ENCODE measurements at places on chromosomes 4 and X.
A peak's percentile ranks its signal among the peaks of the same experiment; 100 is the strongest.

GRCh38 chrX:154795016-154795415 is 10.3 kb downstream of the MPP1 start:
- no peak for DNase-seq

GRCh38 chr4:151652841-151653547 is 107.8 kb downstream of the GATB start:
- no peak for DNase-seq

DNA sequence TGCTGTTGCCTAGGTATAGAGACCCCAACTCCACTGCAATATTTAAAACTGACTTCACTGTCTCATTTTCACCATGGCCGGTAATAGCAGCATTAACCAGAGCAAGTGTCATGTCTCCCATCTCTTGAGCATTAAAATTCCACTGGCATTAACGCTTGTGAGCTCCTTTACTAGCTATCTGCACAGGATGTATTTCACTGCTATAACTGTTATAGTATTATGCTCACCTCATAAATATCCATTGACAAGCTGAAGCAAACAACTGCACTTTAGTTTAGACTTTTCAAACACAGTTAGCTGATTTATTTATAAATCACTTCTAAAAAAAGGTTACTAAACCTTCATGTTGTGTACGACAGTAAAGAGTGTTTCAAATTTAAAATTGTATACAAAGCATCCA is 157.8 kb downstream of the ANTXR2 start:
- DNase-seq: no peak

DNA sequence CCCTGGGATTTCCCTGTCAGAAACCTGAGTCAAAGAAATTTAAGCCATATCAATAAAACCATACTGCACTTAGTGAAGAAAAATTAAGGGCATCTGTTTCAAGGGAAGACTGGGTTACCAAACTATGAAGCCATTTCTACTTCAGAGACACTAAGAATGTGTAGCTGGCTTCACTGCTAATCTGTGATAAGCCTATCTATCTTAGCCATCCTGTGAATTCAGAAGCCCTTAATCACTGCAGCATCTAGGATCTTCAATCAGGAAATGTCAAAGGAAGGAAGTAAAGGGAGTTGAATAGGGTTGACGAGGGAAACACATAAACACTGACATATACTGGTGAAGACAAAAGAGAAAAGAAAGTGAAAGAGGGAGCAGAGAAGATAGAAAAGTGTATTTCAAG is 777.6 kb upstream of the DIAPH2 start:
- no peak for DNase-seq

- DNase-seq: no peak
These were observed 502.7 kb downstream of the PACRGL start for GRCh38 chr4:21202959-21203358.

GRCh38 chr4:70994387-70995099 is 1.1 kb downstream of the DCK start:
- no peak for DNase-seq

DNA sequence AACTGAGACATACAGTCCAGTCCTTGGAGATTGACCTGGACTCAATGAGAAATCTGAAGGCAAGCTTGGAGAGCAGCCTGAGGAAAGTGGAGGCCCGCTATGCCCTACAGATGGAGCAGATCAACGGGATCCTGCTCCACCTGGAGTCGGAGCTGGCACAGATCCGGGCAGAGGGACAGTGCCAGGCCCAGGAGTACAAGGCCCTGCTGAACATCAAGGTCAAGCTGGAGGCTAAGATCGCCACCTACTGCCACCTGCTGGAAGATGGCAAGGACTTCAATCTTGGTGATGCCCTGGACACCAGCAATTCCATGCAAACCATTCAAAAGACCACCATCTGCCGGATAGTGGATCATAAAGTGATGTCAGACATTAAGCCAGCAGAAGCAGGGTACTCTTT is 20.4 kb upstream of the FRMPD3 start:
- no peak for DNase-seq

GRCh38 chr4:150219841-150220240 is 141.6 kb downstream of the DCLK2 start:
- no peak for DNase-seq

- DNase-seq: no peak
These were observed 6.0 kb downstream of the WWC2 start for GRCh38 chr4:183105092-183105491.

GRCh38 chr4:88567591-88567990 is 24.7 kb upstream of the HERC3 start:
- DNase-seq: no peak

GRCh38 chrX:15948318-15948660 is 93.7 kb upstream of the AP1S2 start:
- no peak for DNase-seq

- no peak for DNase-seq
These were observed 179.1 kb upstream of the KLHL4 start for GRCh38 chrX:87338510-87338909.

- DNase-seq: no peak
These were observed 49.2 kb upstream of the PDK3 start for GRCh38 chrX:24415921-24416320.

GRCh38 chrX:111169141-111169540 is 73.2 kb downstream of the PAK3 start:
- no peak for DNase-seq

DNA sequence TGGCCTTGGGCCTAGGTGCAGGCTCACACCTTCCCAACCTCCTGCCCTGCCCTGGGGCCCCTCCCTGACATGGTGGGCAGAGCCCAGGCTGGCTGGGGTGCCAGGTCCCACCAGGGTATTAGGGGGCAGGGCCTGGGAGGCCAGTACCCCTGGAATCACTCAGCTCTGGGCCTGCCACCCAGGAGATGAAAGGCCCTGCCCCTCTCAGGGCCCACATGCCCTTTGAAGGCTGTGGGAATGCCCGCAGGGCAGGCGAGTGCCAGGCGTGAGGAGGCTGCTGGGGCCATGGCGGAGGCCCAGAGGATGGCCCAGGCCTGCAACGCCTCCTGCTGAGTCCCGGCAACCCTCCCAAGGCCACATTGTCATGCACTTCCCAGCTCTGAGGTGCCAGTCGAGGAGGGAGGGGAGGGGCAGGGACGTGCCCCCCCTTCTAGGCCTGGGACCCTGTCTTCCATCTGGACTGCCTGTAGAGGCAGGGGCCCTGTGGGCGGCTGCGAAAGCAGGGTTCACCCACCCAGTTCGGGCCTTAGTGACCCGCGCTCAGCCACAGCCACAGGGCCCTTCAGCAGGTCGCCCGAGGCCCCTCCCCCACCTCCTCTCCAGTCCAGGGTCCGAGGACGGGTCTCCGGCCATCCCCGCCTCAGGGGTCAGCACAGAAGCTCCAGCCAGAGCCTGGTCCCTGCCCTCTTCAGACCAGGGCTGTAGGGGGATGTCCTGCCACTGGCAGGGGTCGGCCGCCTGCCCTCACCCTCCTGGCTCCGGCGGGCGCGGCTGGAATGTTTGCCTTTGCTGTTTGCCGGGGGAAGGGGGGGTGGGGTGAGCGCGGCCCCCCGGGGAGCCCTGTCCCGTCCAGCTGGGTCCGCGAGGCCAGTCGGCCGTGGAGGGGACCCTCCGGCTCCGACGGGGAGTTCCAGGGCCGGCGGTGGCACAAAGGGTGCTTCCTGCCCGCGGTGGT is 26.7 kb upstream of the FGFR3 start:
- DNase-seq: no peak

- no peak for DNase-seq
These were observed 98.7 kb downstream of the KLHL34 start for GRCh38 chrX:21559417-21559816.

DNA sequence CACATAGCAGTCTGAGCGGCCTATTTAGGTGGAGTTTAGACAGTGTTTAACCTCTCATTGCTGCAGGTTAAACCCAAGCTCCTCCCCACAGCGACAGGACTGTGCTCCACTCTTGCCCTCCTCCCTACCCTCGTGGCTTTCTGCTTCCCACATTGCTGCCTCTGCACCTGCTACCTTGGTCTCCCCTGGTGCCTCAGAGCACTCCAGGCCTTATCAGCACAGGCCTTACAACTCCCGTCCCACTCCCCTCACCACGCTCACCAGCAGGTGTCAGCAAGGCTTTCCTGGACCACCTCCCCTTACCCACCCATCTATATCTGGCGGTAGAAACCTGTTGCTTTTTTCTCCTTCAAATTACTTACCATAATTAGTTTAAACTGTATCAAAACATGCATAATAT is 18.6 kb downstream of the HELT start:
- no peak for DNase-seq

DNA sequence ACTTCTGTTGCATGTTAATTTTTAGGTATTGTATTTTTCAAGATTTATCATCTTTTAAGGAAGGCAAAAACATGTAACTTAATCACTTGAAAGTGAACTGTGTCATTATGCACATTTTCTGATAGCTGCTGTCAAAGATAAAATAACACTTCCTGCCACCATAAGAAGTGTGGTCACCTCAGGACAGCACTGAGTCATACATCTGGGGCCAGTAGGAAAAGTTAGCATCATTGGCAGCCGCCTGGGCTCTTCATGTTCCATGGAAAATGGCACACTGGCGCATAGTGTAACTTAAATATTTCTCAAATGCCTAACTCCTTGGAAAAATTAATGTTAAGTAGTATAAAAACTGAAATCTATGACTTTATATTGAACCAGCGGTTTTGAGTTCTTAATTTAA is 24.2 kb downstream of the CNKSR2 start:
- no peak for DNase-seq

DNA sequence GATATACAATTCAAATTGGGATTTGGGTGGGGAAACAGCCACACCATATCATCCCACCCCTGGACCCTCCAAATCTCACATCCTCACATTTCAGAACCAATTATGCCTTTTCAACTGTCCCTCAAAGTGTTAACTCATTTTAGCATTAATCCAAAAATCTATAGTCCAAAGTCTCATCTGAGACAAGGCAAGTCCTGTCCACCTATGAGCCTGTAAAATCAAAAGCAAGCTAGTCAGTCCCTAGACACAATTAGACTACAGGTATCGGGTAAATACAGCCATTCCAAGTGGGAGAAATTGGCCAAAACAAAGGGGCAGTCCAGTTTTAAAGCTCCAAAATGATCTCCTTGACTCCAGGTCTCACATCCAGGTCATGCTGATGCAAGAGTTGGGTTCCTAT is 128.0 kb downstream of the NBDY start:
- no peak for DNase-seq

GRCh38 chrX:31449081-31449480 is 377.2 kb upstream of the FTHL17 start:
- DNase-seq: no peak

DNA sequence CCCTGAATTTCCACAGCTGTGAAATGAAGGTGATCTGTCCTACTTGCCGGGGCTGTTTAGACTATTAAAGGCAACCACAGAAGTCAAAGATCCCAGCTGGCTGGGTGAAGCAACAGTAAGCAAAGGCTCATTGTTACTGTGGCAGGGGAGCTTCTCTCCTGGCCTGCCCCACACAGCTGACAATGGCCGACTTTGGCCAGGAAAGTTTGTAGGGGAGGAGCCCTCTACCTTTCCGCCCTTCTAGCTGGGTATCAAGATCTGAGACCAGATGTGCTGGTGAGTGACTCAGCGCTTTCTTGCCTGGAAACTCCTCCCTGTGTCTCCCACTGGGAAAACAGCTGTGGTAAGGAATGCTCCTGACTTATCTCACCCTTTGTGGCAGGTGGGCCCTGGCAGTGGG is 21.1 kb downstream of the RASSF6 start:
- DNase-seq: no peak

- DNase-seq: no peak
These were observed 45.9 kb downstream of the CORIN start for GRCh38 chr4:47791965-47792364.

GRCh38 chrX:135652602-135653001 is 60.8 kb upstream of the CT45A1 start:
- no peak for DNase-seq

GRCh38 chr4:56976837-56977320 is 527 bp downstream of the NOA1 start:
- DNase-seq: peak; percentile 77
